RPMI7951 (cell line): ENCODE measurements at places on chromosomes 16 and 17. TPM values are rescaled to one million over a fixed set of nuclear protein-coding genes. Genes with fewer than 3 reads are reported as not detected.

The TNRC6C gene
- total RNA-seq: 3.2 and 4.0 TPM in 2 replicates

The TPSD1 gene
- not detected in 2 replicates for total RNA-seq

GRCh38 chr16:35751191-35751941 is 2292.0 kb downstream of the TP53TG3F start:
- DNase-seq: no peak

- DNase-seq: no peak
Observed at GRCh38 chr16:56108056-56108471, 83.2 kb upstream of the GNAO1 start.

DNA sequence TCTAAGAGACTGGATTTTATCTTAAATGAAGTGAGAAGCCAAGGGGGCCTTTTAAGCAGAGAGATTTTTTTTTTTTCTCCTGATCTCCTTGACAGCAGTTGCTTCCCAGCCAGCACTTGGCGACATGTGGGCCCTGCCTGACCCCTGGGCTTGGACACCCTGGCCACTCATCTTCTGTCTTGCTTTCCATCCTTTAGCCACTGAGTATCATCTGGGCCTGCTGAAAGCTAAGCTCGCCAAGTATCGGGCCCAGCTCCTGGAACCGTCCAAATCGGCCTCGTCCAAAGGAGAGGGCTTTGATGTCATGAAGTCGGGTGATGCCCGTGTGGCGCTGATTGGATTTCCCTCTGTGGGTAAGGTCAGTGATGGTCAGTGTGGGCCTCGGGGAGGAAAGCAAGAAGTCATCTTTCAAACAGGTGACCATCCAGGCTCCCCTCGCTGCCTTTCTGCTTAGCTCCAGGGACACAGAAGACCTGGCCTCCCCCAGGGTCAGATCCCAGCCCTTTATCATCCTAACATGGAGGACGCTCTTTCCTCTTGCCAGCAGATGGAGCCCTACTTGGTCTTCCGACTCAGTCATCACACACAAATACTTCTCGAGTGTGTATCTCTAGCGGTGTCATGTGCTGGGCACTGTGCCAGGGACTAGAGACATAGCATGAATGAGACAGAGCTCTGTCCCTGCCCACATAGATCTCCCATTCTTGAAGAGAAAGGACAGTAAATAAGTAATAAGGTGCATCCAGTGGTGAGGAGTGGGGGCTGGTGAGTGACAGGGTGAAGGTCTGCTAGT is 6.1 kb downstream of the DRG2 start:
- DNase-seq: peak; percentile 34

DNA sequence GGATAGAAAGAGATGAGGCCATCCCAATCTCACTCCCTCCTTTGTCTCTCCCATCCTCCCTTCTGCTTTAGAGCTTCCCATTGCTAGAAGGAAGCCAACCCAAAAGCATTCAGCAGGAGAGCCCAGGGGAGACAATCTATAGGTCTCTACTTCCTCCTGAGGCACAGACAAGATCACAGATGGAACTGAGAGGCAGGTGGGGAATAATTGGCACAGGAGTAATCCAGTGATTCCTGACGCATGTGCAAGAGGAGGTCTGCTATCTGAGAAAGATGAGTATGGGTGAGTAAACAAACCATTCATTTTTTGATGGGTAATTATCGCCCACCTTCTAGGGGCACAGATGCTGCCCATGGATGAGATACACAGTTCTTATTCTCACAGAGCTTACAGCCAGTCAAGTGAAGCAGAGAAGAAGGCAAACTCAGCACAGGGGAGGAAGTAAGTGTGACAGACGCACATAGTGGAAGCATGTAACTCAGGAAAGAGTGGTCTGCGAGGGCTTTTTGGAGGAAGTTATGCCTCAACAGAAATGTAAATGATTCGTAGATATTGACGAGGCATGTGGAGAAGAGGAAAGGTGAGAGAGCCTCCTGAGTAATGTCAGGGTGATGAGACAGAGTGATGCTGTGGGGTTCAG is 88.9 kb upstream of the HLF start:
- no peak for DNase-seq

- no peak for DNase-seq
Observed at GRCh38 chr17:82105417-82105881, 7.4 kb upstream of the FASN start.

- no peak for DNase-seq
Observed at GRCh38 chr16:56888806-56889205, 23.8 kb downstream of the SLC12A3 start.

GRCh38 chr16:86978445-86979030 is 338.7 kb downstream of the C16orf95 start:
- no peak for DNase-seq

DNA sequence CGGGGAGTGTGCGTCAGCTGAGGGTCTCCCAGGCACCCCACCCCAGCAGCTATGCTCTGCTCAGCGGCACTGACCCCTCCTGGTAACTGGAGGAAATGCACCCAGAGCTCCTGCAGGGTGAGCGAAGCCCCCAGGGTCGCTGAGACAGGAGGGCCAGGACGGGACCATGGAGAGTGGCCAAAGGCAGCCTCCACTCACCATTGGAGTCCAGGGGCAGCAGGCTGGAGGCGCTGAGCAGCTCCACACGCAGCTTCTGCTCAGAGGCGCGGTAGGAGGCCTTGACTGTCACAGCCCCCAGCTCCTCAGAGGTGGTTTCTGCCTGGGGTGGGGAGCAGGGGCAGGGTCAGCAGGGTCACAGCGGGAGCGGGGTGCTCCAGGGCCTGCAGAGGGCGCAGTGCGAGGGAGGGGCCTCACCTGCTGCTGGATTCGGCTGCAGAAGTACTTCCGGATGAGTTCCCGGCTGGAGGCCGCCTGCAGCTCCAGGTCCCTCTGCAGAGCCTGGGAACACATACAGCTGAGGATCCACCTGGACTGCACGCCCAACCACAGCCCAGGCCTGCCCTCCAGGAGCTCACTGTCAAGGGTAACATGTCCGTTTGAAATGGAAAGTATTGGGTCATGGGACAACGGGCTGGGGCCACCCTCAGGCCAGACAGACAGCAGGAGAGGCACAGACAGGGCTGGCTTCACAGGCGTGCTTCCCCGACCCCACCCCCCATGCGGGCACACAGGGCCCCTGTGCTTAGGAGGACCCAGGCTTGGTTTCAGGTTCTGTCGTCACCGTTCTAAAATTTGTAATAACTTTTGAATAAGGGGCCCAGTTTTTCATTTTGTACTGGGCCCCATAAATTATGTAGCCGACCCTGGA is 13.8 kb downstream of the UNC13D start:
- no peak for DNase-seq

DNA sequence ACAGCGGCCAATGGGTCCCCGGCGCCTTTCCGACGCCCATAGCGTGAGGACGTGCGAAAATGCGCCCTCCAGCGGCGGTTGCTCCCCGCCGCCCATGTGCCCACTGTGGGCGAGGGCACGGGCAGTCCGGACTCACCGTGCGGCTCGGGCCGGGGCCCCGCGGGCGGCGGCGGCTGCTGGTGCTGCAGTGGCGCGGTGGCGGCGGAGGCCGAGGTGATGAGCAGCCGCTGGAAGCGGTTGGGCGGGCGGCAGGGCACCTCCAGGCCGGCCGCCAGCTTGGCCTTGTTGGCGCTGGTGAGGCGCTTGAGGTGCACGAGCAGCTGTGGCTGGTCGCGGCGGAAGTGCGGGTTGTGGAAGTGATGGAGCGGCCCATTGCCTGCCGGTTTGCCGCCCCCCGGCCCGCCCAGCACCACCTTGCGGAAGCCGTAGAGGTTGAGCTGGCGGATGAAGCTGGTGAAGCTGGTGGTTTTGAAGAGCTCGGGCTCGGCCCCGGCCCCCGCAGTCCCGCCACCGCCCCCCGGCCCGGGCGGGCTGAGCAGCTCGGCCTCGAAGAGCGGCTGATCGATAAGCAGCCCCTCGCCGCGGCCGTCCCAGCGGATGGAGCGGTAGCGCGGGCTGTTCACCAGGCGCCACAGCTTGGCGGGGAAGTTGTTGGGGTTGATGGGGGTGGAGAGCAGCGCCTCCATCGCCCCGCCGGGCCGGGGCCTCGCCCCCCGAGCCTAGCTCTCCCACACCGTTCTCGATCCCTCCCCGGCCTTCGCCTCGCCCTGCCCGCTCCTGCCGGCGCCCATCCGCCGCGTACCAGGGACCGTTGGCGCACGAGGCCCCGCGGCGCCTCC is at the start of gene HSF5:
HSF5 (minus strand) TSS at position 820 of the 839 bp plus-strand sequence; CDS start at position 686, 134 bp downstream.
- no peak for DNase-seq
